ENCODE measurements at places on chromosomes 3 and 15. TPM values are rescaled to one million over a fixed set of nuclear protein-coding genes. Genes with fewer than 3 reads are reported as not detected.

The TMEM158 gene
- total RNA-seq: 1.0 TPM

The ZKSCAN7 gene
- 0.61 TPM for total RNA-seq

The CD200 gene
- 9.4 TPM for total RNA-seq

The SI gene
- not detected for total RNA-seq

The DNASE1L3 gene
- total RNA-seq: not detected

The GOLGA8T gene
- total RNA-seq: not detected

The LDHAL6B gene
- total RNA-seq: not detected

The ZNF385D gene
- not detected for total RNA-seq

The CCDC54 gene
- total RNA-seq: not detected

The WDR49 gene
- total RNA-seq: 0.30 TPM

The CHDH gene
- 12.1 TPM for total RNA-seq

The MAP3K13 gene
- total RNA-seq: 11.8 TPM

The NEK4 gene
- total RNA-seq: 27.9 TPM

The SUSD5 gene
- total RNA-seq: not detected

The REC114 gene
- total RNA-seq: not detected

The DISP2 gene
- 0.52 TPM for total RNA-seq

The GRAMD2A gene
- not detected for total RNA-seq

The A4GNT gene
- not detected for total RNA-seq

The HCLS1 gene
- 340 TPM for total RNA-seq

The ZNF660 gene
- total RNA-seq: 0.11 TPM

The KLF15 gene
- total RNA-seq: not detected

The ITGB5 gene
- total RNA-seq: 0.34 TPM

The FBXL2 gene
- not detected for total RNA-seq

The HIGD1A gene
- total RNA-seq: 67.0 TPM

The C3orf80 gene
- 0.14 TPM for total RNA-seq

The PLA2G4E gene
- not detected for total RNA-seq

The TMCO5A gene
- not detected for total RNA-seq

The FRG2C gene
- not detected for total RNA-seq

The ZSCAN2 gene
- 7.0 TPM for total RNA-seq

The TSEN2 gene
- 13.9 TPM for total RNA-seq
